ENCODE measurements at places on chromosomes 2 and 18.
A peak's percentile ranks its signal among the peaks of the same experiment; 100 is the strongest.

- H3K27me3 ChIP-seq, result no peaks in the 10 kb centered on the region
- peaks cover 23% of the 10 kb centered on the region for H3K36me3 ChIP-seq
- no peak overlapping the region for H3K4me3 ChIP-seq
- no peak overlapping the region for H3K27ac ChIP-seq
- no peak for DNase-seq
Measured at GRCh38 chr2:165950438-165950837, 3.1 kb downstream of the TTC21B start.

DNA sequence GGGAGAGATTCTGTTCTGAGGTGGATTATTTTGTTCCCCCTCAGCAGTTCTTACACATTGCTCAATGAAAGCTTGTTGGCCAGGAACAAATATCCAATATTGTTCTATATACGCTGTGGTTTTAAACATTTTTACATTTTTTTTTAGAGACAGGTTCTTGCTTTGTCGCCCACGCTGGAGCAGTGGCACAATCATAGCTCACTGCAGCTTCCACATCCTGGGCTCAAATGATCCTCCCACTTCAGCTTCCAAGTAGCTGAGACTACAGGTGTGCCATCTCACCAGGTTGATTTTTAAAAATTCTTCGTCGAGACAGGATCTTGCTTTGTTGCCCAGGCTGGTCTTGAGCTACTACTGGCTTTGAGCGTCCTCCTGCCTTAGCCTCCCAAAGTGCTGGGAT, 58.9 kb upstream of the KIF5C start:
- H3K27ac ChIP-seq, result no peak overlapping the region
- no peaks in the 10 kb centered on the region for H3K27me3 ChIP-seq
- no peaks in the 10 kb centered on the region for H3K36me3 ChIP-seq
- peaks cover 28% of the 10 kb centered on the region for H3K4me1 ChIP-seq
- no peak for DNase-seq

DNA sequence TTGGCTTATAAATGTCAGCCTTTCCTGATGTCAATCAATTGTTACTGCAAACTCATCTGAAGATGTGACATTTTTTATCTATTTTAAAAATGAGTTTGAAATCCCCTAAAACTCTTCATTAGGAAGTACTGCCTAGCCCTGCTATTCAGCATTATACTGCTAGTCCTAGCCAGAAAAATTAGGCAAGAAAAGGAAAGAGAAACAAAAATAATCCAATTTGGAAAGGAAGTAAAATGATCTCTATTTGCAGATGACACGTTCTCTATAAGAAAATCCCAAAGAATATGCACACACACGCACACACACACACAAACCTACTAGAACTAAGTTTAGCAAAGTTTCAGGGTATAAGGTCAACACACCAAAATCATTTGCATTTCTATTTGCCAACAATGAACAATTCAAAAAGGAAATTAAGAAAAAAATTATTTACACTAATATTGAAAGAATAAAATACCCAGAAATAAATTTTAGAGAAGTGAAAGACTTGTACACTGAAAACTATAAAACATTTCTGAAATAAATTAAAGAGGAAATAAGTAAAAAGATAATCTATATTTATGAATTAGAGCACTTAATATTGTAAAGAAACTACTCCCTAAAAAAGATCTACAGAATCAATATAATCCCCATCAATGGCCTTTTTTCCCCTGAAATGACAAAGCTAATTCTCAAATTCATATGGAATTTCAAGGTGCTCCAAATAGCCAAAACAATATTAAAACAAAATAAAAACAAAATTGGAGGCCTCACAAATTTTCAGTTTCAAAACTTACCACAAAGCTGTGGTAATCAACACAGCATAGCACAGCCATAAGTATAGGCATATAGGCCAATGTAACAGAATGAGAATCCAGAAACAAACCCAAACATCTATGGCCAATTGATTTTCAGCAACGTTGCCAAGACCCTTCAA, 433.7 kb upstream of the TRIB2 start:
- no peak overlapping the region for H3K27ac ChIP-seq
- H3K4me1 ChIP-seq, result no peaks in the 10 kb centered on the region
- no peaks in the 10 kb centered on the region for H3K36me3 ChIP-seq
- H3K27me3 ChIP-seq, result no peaks in the 10 kb centered on the region

DNA sequence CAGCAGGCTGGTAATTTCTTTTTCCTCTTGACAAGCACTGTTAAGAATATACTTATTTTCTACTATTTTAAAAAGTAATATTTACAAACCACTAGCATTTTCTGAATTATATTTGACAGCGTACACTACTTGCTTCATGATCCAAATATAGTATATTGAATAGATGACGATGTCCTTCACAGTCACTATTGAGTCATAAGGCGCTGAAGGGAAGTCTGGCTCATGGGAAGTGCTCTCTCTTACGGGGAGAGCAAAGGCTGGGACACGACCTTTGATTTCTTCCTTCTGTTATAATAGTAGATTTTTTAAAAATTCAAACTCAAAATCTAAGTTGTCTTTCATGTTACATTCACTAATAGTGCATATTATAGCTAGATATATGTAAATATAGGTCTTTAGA, 357.1 kb downstream of the SOCS6 start:
- H3K27ac ChIP-seq, result no peak overlapping the region
- DNase-seq, result no peak
- H3K27me3 ChIP-seq, result no peaks in the 10 kb centered on the region
- no peaks in the 10 kb centered on the region for H3K36me3 ChIP-seq
- H3K4me3 ChIP-seq, result no peak overlapping the region

GRCh38 chr2:229408356-229408755, 137.3 kb upstream of the PID1 start:
- H3K27ac ChIP-seq, result peak overlapping the region; percentile 75
- no peaks in the 10 kb centered on the region for H3K36me3 ChIP-seq
- peaks cover 4% of the 10 kb centered on the region for H3K4me1 ChIP-seq
- H3K27me3 ChIP-seq, result no peaks in the 10 kb centered on the region
- H3K4me3 ChIP-seq, result no peak overlapping the region

GRCh38 chr18:66129248-66129647, 378.4 kb downstream of the CDH7 start:
- H3K27me3 ChIP-seq, result no peaks in the 10 kb centered on the region
- H3K27ac ChIP-seq, result no peak overlapping the region
- no peak for DNase-seq
- H3K36me3 ChIP-seq, result no peaks in the 10 kb centered on the region

DNA sequence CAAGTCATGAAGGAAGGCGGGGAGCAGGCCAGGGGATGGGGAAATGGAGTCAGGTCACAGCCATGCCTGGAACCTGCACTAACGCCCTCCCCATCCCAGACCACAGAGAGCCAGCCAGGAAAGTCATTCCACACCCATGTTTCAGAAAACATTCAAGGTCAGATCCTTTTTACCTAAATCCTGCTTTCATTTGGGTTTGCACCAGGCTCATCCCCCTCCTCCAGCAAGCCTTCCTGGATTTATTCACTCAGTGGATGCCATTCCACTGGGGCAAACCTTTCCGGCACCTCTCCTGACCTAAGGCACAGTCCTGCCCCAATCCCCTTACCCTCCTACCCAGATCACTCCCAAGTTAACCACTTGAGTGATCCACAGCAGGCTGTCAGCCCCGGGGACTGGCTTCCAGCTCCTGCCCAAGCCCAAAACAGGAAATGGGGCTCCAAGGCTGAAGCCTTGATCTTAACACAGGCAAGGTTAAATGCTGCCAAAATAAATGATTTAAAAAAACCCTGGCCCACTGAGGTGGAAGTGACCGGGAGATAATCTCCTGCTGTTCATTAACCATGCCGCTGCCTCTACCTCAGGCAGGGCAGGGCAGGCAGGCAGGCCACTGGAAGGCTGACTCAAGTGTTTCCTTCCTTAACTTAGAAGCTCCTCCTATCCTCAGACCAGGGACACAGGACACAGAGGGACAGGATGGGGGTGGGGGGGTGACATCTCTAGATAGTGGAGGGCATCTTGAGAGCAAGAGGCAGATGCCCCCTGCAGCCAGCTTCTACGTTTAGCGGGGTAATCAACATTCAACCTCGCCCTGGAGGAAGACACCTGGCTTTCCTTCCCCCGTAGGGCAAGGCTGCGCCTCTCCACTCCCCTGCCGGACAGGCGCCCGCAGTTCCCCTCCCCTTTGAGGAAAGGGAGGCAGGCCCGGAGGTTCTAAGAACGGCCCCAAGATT, 1.4 kb downstream of the RAB11FIP5 start:
- no peaks in the 10 kb centered on the region for H3K27me3 ChIP-seq
- peak; percentile 54 for DNase-seq
- H3K36me3 ChIP-seq, result no peaks in the 10 kb centered on the region

- no peak overlapping the region for H3K4me3 ChIP-seq
- peak; percentile 43 for DNase-seq
- no peak overlapping the region for H3K27ac ChIP-seq
- H3K36me3 ChIP-seq, result no peaks in the 10 kb centered on the region
- no peaks in the 10 kb centered on the region for H3K4me1 ChIP-seq
Measured at GRCh38 chr18:25561918-25562317, 210.0 kb upstream of the ZNF521 start.

Measured in stomach (tissue), 19 donors.